ENCODE measurements at places on chromosomes 2 and 18.
A peak's percentile ranks its signal among the peaks of the same experiment; 100 is the strongest.

GRCh38 chr2:110770404-110770958 is 38.1 kb downstream of the ACOXL start:
- DNase-seq: no peak

- DNase-seq: no peak
Measured at GRCh38 chr2:230557065-230557464, 141.1 kb downstream of the SP100 start.

DNA sequence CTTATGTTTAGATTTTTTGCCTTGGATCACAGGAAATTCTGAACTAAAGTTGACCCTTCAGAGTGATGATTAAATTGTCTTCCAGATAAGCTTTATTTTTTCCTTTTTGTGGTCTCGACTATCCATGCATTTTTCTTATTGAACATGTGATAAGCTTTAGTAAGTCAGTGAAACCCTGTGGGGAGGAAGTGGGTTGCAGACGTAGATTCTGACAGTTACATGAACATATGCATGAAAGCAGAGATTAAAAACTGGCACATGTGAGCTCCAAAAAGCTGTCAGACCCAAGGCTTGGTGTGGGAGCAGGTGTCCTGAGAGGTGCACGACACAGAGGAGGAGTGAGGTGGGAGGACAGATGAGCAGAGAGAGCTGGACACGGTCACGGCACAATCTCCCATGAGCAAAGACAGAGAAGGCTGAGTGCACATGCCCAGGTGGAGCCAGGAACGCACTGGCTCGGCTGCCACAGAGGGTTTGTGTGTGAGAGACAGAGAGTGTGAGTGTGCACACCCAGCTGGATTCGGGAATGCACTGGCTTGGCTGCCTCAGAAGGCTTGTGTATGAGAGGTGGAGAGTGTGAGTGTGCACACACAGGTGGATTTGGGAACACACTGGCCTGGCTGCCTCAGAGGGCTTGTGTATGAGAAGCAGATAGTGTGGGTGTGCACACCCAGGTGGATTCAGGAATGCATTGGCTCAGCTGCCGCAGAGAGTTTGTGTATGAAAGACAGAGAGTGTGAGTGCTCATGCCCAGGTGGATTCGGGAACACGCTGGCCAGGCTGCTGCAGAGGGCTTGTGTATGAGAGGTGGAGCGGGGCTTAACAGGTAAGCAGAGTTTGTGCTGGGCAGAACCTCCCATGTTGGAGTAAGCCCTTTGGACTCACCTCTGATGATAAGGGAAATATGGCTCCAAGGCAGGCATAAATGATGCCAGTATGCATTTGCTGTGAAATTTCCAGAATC is 849.1 kb upstream of the SALL3 start:
- no peak for DNase-seq

DNA sequence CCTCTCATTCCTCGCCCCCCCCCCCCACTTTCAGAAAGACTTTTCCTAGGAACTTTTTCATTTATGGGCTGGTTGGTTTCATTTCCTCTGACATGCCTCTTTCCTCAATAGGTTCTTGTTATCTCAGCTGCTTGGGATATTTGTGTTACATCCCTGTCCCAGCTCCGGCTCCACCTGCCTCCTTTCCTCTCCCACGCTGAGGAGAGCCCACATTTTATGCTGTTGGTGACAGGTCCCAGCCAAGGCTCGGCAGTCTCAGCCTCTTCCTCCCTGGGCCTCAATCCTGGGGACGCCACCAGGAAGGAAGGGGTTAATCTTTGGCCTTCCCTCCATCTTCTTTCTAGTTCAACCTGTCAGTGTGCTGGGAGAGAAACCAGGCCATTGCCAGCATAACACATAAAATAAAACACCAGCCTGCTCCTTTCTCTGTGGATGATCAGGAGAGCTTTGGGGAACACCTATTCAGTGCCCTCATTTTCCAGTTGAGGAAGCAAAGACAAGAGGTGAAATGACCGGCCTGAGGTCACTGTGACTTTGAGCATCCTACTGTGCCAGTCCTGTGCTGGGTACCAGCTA is 216.9 kb upstream of the TNP1 start:
- DNase-seq: no peak

- peak; percentile 58 for DNase-seq
Measured at GRCh38 chr18:48538531-48539405, at the start of gene CTIF. TSS of gene CTIF (plus strand) at chr18:48539031. CDS start at chr18:48619566, 80,535 bp downstream.

GRCh38 chr18:35502052-35502451 is 4.3 kb upstream of the INO80C start:
- DNase-seq: no peak

- DNase-seq: no peak
Measured at GRCh38 chr18:32280911-32281310, 91.1 kb downstream of the MEP1B start.

DNA sequence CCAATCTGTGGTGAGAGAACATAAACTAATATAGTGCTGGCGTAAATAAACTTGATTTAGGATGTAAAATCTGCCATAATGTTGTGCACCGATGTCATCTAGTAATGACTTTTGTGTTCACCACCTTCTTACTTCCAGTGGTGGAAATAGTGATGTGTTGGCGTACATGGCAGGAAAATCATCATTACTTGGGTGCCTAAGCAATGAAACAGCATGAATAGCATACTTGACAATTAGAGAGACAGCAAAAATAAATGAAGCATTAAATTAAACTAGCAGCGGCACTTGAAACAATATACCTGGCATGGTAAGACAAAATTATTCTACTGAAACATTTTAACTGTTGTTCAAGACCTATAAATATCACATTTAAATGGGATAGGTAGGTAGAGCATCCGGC is 73.2 kb upstream of the DSC1 start:
- DNase-seq: no peak

DNA sequence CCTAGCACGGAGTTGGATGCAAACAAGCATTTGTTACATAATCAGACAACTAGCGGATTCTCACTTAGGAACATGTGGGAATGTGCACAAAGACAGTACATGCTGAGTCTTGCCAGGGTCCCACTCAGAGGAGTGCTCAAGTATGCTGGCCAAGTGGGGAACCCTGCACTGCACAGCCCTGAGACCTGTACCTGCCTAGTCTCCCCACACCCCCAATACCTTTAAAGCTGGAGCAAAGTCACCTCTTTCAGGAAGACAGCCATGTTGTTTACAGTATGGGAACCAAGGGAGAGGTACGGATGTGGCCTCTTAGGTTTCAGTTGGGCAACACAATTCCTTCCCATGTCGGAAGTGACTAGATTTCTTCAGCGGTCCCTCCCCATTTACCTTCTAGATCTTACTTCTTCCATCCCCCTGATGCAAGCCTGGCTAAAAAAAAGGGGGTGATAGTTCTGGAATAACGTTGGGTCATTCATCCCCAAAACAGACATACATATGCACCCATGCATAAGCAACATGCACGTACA is 10.7 kb downstream of the CXCR1 start:
- DNase-seq: no peak

GRCh38 chr2:48306409-48307284 is 223.3 kb upstream of the STON1 start:
- no peak for DNase-seq

GRCh38 chr18:941331-941730 is 36.7 kb downstream of the ADCYAP1 start:
- no peak for DNase-seq

DNA sequence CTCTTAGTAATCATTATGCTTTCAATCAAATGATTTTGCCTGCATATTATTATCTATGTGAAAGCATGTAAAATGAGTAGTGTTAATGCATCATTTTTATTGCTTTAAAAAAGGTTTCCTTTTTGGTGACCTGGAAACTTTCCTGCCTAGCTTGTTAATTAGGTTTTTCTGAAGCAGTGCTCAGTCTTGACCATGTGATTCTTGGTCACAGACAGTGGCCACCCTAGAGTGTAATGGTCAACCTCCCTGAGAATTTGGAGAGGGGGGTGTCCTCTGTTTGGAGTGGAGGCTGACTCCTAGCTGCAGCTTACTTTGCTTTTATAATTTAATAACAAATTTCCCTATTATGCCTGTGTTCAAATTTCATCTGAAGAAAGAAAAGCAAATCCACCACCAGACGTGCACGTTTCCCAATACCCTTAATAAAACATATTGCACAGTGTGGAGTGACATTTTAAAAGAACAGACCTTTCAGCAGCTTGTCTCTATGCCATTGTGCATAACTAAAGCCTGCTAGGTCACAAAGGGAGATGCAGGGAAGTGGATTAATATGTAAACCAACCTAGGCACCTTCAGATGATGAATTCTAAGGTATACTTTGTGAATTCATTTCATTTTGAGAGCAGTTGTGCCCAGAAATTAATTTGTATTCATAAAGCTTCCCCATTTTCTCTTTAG is 130.6 kb downstream of the RPRM start:
- no peak for DNase-seq

- DNase-seq: no peak
Measured at GRCh38 chr2:51291762-51292551, 260.0 kb upstream of the NRXN1 start.

DNA sequence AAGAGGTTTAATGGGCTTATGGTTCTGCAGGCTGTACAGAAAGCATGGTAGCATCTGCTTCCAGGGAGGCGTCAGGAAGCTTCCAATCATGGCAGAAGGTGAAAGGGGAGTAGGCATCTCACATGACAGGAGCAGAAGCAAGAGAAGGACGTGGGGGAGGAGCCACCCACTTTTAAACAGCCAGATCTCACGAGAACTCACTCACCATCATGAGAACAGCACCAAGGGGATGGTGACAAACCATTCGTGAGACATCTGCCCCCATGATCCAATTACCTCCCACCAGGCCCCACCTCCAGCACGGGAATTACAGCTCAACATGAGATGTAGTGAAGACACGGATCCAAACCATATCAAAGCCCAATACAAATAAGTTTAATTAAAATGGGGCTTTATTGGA is 113.8 kb downstream of the ATL2 start:
- DNase-seq: no peak

GRCh38 chr2:39990335-39990900 is 211.4 kb upstream of the THUMPD2 start:
- no peak for DNase-seq

DNA sequence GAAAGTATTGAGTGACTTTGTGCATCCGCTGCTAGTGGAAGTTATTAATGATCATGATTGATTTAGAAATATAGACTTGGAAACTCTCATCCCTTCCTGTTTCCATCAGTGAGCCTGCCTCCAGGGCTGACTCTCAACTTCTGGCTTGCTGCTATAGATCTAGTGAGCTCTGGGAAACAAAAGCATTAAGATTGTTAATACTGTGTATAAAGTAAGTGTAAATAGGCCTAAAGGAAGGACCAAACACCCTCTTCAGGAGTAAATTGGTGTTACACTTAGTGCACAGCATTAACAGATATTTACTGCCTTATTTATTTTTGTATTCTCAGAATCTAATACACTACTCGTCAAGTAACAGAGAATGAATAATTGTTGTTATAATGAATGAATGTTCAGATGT is 285.6 kb downstream of the THSD7B start:
- no peak for DNase-seq

DNA sequence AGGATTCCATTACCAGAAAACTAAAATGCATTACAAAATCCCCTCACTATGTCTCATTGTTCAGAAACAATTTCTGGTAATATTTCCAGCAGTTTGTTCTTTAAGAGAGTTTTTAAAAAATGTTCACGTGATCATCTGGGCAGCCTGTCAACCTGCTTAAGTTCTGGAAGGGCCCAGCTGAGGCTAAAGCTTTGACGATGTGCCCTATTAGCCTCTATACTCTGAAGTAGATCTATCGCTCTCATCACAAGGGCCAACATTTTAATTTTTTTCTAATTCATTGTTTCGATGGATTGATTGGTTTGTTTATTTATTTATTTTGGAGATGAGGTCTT is 205.8 kb downstream of the PRKCE start:
- DNase-seq: no peak
